ENCODE measurements at places on chromosomes 1 and 21. TPM values are rescaled to one million over a fixed set of nuclear protein-coding genes. Genes with fewer than 3 reads are reported as not detected.

Gene BSND
- not detected for total RNA-seq

Gene CR1L
- not detected for total RNA-seq

Gene SYNC
- 2.4 TPM for total RNA-seq

Gene TARS2
- 16.7 TPM for total RNA-seq

Gene CCDC17
- total RNA-seq = 3.1 TPM

Gene CENPS
- total RNA-seq = 9.7 TPM

Measured in epithelial cell of alveolus of lung (primary cell).